ENCODE measurements at places on chromosomes 7 and 10.

DNA sequence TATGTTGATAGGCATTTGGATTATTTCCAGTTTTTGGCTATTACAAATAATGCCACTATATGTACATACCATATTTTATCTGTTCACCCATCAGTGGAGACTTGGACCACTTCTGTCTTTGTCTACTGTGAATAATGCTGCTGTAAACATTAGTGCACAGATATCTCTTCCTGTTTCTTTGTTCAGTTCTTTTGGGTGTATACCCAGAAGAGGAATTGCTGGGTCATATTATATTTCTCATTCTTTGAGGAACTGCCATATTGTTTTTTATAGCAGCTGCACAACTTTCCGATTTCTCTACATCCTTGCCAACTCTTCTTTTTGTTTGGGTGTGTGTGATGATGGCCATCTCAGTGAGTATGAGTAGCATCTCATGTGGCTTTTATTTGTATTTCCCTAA lies 218.0 kb downstream of the LRMDA start:
- DNase-seq: no peak

GRCh38 chr7:152911922-152912321 lies 152.4 kb downstream of the ACTR3B start:
- no peak for DNase-seq

GRCh38 chr10:101817337-101818118 lies 716 bp downstream of the OGA start:
- no peak for DNase-seq

DNA sequence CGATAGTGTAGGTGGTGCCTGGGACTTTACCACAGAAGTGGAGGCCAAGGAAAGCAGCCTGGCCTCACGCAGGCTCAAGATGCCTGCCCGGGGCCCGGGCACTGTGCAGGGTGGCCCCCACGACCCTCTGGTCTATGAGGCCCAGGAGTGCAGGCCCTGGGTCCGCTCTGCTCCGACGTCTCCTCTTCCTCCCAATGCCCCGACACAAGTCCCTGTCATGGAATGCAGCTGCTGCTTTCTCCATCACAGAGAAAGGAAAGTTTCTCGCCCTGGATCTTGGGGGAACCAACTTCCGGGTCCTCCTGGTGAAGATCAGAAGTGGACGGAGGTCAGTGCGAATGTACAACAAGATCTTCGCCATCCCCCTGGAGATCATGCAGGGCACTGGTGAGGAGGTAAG lies 28.3 kb upstream of the HK1 start:
- DNase-seq: no peak

DNA sequence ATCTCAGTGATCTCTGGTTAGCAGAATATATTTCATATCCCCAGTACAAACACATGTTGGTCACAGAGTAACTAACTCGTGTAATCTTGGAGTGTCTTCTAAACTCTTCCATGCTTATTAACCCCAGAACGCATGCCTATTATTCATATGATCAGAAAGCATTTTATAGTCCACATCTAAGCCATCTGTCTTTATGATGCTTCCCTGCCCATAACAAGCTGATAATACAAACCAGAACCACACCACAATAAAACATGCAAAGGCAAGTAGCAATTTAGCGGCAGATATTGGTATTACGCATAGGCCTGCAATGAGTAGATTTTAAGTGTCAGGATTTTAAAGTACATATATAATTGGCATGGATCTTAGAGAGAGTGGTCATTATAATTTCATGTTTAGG lies 120.0 kb upstream of the PRKCQ start:
- no peak for DNase-seq

GRCh38 chr7:40595832-40596231 lies 461.0 kb downstream of the SUGCT start:
- no peak for DNase-seq

- no peak for DNase-seq
These were observed 210.9 kb downstream of the RNLS start for GRCh38 chr10:88372051-88372715.

DNA sequence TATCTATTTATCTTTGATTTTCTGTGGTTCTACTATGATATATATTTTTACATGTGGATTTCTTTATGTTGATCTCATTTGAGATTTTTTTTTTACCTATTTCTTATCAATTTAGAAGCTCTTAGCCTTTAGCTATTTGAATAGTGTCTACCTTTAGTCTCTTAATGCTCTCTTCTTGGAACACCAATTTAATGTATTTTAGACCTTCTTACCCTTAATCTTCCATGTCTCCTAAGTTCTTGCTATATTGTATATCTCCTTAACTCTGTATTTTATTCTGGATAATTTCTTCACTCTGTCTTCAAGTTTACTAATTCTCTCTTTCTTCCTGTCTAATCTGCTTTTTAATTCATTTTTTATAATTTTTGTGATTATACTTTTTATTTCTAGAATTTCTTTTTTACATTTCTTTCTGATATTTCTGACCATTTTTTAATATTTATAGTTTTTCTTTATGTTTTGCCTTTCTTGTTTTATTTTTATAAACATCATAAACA lies 27.3 kb downstream of the CSTF2T start:
- DNase-seq: no peak

DNA sequence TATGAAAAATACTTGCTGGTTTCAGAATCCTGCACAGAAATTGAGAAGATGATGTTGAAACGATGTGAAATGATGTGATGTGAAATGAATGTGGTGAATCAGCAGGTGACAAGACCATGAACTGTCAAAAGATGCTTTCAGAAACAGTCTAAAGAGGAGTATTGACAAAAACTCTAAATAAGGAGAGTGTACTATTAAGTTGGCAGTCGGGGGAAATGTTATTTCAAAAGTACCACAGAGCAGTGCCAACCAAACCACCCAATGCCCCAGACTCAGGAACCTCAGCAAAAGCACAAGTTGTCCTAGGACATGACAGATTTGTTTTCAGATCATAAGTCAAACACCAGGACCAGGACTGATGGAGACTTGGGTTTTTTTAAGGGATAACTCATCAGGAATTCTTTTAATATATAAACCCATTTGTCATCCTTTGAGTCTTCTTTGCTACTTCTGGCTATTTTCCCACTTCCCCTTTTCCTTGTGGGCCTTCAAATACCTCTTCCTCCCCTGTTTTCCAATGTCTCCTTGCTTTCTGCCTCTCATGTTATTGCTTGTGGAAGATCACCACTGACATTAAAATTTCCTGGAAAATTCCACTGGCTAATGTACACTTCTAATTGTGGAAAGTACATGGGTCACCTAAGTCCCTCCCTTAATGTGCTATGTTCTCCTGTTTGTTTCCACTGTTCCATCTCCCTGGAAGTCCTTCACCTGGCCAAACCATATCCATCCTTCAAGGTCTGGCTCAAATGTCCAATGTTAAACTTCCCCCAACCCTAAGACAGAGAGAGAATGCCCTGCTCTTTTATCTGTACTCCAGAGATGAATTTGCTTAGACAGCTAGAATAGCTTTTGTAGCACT lies 10.2 kb upstream of the PPP1R3C start:
- no peak for DNase-seq

- DNase-seq: no peak
These were observed 75.9 kb downstream of the RGS10 start for GRCh38 chr10:119466655-119467054.

- DNase-seq: no peak
These were observed 2.0 kb downstream of the GARS1 start for GRCh38 chr7:30596721-30597120.

DNA sequence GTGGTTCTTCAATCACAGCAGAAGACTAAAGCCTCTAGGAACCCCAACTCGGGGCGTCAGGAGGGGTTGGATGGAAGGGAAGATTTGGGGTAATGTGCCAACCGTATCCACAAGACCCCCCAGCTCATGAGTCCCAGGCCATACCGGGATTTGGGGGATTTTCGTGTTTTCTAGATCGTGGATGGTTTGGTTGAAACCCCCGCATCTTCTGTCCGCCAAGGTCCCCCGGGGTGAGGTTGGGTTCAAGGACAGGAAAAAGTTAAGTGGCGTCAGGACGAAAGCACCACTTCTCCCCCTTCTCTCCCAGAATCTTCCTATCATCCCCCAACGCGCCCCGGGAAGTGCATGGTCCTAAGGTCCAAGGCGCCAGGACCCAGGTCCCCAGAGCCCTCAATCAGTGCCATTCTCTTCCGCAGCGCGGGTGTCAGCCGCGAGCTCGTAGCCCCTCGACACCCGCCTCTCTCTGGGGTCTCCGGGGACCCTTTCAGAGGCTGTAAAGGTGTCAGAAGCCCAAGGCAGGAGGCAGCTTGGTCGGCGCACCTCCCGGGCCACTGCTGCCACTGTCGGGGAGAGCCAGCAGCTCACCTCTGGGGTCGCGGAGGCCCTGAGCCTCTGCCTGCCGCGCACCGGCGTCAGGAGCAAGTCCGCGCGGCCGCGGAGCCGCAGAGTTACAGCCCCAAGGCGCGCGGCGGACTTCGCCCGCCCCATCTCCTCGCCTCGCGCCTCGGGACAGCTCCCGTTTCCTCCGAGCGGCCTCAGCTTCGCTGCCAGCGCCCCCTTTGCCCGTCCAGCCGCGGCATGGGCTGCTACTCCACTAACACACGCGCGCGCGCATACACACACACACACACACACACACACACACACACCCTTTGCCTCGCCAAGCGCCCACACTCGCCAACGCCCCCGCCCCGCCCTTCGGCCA lies 1.5 kb downstream of the MKX start:
- no peak for DNase-seq

DNA sequence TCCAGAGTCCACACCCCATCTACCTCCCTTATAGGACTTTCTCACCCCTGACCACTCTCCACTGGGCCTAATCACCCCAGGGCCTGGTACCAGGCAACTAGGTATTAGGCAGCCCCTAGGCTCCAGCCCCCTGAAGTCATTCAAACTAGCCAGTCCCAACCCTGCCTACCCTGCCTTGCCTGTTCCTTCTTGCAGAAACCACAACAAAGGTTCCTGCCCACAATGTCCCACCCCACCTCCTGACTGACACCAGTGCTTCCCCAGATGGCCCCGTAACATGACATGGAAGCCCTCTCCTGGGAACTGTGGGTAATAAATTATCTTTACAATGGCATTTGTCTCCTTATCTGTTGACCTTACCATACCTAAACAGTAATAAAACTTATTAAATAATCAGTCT lies 100.6 kb upstream of the PDE1C start:
- DNase-seq: no peak

GRCh38 chr10:69101451-69102095 lies 13.7 kb downstream of the SRGN start:
- no peak for DNase-seq

- DNase-seq: no peak
These were observed 8.3 kb upstream of the KAZALD1 start for GRCh38 chr10:101053516-101053915.

GRCh38 chr7:112290065-112290464 lies 83.6 kb downstream of the ZNF277 start:
- DNase-seq: no peak

DNA sequence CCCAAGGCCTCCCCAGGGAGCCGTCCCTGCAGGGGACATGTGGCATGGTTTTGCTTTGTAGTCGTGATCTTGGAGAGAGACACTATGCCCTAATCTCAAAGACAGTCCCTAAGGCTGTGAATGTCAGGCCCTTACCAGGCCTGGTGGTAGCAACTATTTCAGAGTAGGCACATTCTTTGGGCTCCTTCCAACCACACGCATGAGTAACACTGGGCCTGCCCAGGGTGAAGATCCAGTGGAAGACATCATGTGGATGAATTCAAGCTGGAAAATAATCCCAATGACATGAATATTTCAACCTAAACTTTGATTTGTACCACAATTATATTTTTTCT lies 39.5 kb upstream of the INSIG1 start:
- DNase-seq: no peak

DNA sequence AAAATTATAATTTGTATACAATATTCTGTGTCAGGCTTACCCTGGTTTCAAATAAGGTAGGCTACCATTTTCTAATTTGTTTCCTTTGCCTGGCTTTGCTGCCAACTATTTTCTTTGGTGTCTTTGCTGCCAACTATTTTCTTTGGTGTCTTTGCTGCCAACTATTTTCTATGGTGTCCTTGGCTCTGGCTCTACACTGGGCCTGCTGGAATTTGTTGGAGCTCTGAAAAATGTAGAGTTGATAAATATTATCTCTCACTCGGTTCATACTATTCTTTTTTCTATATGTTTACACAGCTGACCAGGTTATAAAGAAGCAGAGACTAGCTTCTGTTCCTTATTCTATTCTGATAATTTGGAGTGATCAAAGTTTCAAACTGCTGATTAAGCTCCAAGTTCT lies 768.0 kb upstream of the PHF14 start:
- DNase-seq: no peak

DNA sequence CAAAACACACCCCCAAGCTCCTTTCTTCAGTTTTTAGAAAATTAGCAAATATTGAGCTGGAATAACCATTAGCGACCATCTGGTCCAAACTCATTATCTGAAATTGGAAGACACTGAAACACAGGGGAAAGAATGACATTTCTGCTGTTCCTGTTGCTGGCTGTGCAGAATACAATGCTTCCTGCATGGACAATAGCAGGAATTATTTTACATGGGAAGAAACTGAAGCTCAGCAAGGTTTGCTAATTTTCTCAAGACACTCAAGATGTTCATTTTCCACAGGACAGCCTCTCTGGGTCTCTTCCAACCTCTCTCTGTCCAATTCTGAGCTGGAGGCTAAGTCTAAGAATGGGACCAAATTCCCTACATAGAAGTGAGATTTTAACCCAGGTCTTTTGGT lies 81.9 kb upstream of the TNS3 start:
- DNase-seq: no peak

DNA sequence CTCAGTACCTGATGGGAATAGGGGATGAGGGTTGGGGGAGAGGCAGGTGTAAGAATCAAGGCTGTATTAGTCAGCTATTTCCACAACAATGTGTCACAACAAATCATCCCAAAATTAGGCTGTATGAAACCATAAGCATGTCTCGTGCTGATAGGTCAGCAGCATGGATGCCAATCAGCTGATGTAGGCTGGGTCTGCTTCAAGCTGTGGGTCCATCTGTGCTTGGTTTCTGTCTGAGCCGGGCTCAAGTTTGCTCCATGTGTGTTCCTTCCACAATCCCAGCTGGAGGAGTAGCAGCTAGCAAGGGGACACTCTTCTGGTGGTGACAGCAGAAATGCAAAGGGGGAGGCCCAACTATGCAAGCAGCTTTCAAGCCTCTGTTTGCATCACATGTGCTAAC lies 97.9 kb upstream of the ZNF746 start:
- no peak for DNase-seq

GRCh38 chr10:118557946-118558345 lies 37.5 kb downstream of the PRLHR start:
- no peak for DNase-seq

DNA sequence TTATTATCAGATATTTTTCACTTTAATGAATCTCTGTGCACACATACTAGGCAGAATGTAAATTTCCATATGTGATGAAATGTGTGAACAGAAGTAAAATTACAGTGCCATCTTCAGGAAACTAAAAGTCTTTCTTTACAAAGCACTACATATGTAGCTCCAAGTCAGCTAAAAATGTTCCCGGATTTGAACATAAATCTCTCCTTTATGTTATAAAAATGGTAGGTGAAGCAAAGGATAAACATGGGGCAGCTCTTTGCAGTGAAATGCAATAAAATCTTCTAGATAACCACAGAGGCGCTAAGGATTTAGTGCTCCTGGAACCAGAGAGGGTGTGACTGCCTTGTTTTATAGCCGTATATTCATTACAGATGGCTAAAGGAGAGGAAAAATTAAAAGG lies 104.9 kb upstream of the C7orf33 start:
- no peak for DNase-seq

- no peak for DNase-seq
These were observed 13.9 kb downstream of the VCL start for GRCh38 chr10:74011770-74012169.

- peak; percentile 11 for DNase-seq
These were observed 54.8 kb upstream of the CALD1 start for GRCh38 chr7:134724606-134725005.

GRCh38 chr7:18864967-18865366 lies 252.5 kb downstream of the TWIST1 start:
- DNase-seq: no peak

Measured in GM12878 (cell line).